NCI-H1048 (cell line): ENCODE measurements at places on chromosomes 5 and 9.
A peak's percentile ranks its signal among the peaks of the same experiment; 100 is the strongest.

DNA sequence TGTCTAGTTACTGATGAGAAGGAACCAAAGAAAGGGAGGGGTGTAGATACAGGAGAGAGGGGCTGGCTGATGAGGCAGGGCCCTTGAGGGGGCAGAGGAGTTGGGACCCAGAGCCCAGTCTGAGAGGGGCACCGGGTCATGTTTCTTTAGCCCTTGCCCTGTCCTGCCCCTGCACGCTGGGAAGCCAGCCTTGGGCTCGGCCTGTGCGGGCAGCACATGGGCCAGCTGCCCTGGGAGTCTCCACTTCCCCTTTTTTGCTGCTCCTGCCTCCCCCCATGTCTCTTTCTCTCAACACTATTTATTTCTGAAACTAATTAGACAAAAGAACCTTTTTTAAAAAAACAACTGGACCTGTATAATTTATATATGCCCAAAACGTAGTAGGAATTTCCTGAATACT lies 20.5 kb downstream of the MVB12B start:
- no peak for DNase-seq

GRCh38 chr5:10536931-10537579 lies 26.8 kb upstream of the ANKRD33B start:
- no peak for DNase-seq

- DNase-seq, result no peak
Measured at GRCh38 chr9:4140362-4140761, 159.5 kb downstream of the GLIS3 start.

DNA sequence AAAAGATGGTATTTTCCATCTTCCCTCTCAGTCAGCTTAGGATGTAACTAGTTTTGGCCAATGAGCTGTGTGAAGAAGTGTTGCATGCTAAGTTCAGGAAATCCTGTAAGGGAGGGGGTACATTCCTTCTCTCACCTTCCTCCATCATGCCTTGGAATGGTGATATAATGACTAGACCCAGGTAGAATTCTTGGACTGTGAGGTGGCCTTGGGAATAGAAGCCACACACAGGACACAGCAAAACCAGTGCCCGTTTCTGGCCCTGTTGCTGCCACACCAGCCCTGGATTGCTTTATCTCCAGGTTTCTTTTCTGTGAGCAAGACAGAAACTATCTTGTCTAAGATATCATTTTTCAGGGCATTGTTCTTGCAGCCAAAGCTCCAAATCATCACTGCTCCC lies 10.5 kb upstream of the ZNF354A start:
- no peak for DNase-seq

GRCh38 chr9:90642570-90643539 lies at the start of gene DIRAS2:
TSS of gene DIRAS2 (minus strand) at chr9:90642824. CDS start at chr9:90613827, 28,997 bp downstream.
- DNase-seq, result peak; percentile 29

GRCh38 chr9:91159664-91160121 lies 202.0 kb downstream of the AUH start:
- no peak for DNase-seq

DNA sequence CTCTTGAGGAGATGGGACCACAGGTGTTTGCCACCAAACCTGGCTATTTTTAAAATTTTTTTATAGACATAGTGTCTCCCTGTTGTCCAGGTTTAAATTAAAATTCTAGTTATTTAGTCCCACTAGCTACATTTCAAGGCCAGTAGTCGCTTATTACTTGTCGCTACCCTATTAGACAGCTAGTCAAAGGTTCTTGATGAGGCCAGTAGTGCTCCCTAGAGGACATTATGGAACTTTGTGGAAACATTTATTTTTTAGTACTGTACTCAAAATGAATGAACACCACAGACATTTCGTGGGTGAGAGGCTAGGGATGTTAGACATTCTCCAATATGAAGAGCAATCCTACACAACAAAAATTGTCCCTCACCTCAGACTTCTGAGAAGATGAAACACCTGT lies 14.4 kb upstream of the GRXCR2 start:
- no peak for DNase-seq

DNA sequence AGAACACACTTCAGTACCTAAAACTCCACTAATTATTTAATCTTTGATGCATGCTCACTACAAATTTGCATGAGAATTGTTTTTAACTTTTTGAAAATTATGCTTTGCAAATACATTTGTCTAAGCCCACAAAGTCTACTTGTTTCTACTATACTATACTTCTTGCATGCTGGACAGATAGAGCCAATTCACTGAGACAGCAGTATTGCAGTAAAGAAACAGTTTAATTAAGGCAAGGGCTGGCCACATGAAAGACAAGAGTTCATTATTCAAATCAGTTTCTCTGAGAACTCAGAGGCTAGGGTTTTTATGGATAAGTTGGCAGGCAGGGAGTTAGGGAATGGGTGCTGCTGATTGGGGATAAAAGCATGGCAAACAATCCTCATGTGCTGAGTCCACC lies 6.0 kb upstream of the FXN start:
- no peak for DNase-seq

- DNase-seq, result no peak
Measured at GRCh38 chr9:96382175-96382574, 1.3 kb downstream of the SLC35D2 start.

DNA sequence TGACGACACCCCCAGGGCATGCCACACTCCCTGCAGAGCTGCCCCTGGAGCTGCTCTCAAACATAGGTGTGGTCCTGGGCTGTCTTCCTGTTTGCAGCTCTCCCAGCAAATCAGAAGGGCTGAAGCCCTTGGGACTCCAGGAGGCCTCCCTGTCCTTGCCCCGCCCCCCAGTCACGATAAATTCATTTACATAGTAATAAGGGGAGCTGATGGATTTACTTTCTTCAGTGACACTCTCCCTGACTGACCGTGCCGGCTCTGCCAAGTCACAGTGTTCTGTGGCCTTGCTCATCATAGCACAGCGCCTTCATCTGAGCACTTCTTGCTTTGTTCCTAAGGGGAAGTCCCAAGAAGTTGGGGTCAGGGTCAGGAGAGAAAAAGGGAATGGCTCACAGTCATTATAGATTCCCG lies 121.4 kb downstream of the ENC1 start:
- no peak for DNase-seq

DNA sequence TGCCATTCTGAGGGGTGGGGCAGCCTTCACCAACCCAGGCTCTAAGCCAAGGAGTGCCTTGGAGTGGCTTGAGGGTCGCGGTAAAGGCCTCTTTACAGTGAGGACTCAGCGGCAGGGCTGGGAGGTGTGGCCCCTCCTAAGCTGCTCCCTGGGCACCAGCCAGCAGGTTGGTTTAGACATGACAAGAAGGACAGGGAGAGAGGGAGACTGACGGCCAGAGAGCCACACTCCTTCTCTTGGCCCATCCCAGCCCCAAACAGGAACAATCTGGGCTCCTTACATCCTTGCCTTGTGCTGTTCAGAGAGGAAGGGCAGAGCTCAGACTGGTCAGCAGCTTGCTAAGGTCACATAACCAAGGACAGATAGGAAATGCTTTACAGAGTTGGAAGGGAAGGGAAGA lies 94.5 kb downstream of the LMX1B start:
- no peak for DNase-seq

DNA sequence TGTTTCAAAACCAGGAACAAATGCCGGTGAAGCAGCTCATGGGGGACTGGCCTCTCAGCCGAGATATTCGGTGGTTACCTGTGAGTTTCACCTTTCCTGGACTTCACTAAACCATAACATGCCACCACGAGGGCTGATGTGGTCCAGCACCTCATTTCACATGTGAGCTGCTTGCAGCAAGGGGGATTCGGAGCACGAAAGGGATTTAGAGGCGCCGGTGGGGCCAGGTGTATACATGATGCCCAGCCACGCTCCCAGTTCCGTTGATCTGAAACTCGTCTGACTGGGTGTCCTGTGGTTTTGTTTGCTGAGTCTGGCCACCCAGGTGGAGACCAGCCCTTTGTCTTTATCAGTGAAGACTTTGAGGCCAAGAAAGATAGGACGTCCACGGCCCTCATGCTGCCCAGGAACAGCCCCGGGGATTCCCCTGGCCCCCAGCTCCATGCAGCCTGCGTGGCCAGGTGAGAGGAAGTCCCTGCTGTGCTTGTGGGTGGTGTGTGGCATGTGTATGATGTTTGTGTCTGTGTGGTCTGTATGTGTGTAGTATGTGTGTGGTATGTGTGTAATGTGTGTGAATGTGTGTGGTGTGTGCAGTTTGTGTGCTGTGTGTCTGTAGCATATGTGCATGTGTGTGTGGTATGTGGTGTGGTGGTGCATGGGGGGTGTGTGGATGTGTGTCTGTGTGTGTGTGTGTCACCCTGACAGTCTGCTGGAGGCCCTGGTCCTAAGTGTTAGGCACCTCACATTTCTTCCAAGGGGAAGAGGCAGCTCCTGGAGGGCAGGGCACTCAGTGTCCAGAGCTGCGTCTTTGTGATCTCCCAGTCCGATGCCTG lies 23.4 kb downstream of the PHF2 start:
- no peak for DNase-seq

GRCh38 chr5:50301756-50302155 lies 139.3 kb downstream of the EMB start:
- no peak for DNase-seq

- DNase-seq, result no peak
Measured at GRCh38 chr9:84779883-84780282, 110.4 kb downstream of the NTRK2 start.

DNA sequence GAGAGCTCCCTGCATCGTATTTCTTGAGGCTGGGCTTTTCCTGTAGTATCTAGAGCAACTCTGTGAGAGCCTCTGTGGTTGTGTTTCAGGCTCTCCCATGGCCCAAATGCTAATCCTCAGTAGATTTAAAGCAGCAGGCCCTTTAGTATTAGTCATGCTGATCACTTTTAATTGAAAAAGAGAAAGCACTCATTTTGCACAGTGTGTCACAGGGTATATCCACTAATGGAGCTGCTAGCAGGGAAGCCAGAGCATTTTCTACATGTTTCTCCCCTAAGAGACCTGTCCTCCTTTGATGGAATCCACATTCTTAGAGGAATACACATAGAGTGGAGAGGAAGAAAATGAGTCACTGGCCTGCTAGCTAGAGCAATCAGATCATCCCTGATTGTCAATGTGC lies 348.5 kb downstream of the TMEM232 start:
- no peak for DNase-seq

- no peak for DNase-seq
Measured at GRCh38 chr5:83744821-83745220, 24.2 kb upstream of the HAPLN1 start.

DNA sequence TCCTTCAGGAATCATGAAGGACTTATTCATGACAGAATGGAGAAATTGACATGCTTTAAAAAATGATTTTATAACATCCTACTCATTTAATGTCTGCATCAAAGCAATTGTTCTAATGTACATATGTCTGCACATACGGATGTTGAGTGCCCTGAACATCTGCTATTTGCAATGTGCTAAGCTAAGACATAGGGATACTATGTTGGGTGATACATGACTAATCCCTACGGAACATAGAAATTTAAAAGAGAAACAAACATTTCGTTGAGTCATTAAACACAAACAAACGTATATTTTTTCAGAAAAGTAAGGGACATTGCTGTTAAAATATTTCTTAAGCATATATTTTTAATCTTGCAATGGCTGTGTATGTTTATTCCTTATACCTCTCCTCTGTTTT lies 686.5 kb upstream of the ADAMTS16 start:
- no peak for DNase-seq

- DNase-seq, result no peak
Measured at GRCh38 chr5:1826235-1826980, 25.2 kb downstream of the NDUFS6 start.

- no peak for DNase-seq
Measured at GRCh38 chr5:167785106-167785505, 506.3 kb upstream of the WWC1 start.

DNA sequence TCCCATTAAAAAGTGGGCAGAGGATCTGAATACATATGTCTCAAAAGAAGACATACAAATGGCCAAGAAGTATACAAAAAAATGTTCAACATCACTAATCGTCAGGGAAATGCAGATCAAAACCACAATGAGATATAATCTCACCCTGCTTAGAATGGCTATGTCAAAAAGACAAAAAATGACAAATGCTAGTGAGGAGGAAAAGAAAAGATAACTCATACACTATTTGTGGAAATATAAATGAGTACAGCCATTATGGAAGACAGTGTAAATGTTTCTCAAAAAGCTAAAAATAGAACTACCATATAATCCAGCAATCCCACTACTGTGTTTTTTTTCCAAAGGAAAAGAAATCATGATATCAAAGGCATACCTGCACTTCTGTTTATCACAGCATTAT lies 450.7 kb downstream of the EFNA5 start:
- no peak for DNase-seq

GRCh38 chr5:170296935-170297588 lies 515 bp downstream of the LCP2 start:
- no peak for DNase-seq

DNA sequence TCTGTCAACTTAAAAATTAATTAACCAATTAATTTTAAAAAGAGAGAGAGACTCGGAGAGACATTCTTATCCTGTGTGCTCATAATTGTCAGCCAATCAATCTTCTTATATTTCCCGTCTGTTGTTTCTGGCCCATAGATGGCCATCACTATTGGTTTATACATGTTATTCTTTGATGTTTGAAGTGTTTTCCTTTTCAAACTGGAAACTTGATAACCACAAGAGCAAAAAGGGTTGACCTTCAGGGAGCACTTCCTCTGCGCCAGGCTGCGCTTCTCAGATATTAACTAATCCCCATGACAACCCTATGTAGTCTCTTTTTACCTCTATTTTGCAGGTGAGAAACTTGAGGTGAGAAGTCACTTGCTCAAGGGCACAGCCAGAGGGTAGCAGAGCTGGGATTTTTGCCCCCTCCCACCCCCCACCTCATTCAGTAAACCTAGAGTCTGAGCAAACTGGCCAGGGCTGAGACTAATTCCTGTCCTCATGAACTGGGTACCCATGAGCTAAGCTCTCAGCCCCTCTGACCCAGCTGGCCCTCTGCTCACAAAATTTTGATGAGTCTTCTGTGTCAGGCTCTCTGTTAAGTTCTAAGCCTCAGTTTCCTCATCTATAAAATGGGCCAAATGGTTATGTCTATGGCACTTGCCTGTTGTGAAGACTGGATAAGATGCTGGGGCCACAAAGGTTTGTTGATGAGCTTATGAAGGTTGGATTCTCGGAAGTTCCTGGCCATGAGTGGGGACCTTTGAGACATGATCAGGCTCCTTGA lies 86.0 kb upstream of the SH3PXD2B start:
- DNase-seq, result no peak

- DNase-seq, result no peak
Measured at GRCh38 chr9:35797311-35798109, 6.1 kb downstream of the NPR2 start.

DNA sequence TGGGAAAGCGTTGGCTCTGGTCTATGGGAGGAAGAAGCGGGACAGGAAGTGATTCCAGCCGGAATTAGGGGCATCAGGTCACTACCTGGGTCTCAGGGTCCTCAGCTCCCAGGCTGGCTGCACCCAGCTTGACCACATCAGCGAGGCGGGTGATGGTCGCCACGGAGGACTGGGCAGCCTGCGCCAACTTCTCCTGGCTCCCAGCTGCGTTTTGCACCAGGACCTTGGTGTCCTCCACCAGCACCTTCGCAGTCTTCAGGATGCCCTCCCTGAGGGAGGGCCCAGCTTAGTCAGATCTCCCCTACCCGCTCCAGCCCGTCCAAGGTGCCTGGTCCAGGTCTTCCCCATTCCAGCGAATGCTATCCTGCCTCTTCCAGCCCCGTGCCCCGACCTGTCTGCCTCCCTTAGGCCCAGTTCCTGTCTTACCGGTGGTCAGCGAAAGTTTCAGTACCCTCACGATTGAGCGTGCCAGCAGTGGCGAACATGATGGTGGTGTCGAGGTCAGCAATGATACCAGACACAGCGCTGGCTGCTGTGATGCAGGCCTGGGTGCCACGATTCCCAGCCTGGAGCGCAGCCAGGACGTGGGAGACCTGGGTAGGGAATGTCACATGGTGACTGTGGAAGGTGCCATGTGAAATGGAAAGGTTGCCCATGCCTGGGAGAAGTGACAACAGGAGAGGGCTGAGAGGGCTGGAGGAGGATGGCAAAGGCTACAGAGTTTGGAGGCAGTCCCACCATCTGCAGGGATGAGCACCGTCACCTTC lies 14.4 kb upstream of the TPM2 start:
- no peak for DNase-seq
